ENCODE measurements at places on chromosomes 2 and 18. TPM values are rescaled to one million over a fixed set of nuclear protein-coding genes. Genes with fewer than 3 reads are reported as not detected.

Gene GALNT3
- total RNA-seq, result 2.2 TPM

Gene REG1B
- not detected for total RNA-seq

Gene PROKR1
- total RNA-seq, result not detected

Gene MROH2A
- not detected for total RNA-seq

Gene EDAR
- total RNA-seq, result not detected

Gene DHRS9
- total RNA-seq, result 0.11 TPM

Gene SERPINB10
- 1.7 TPM for total RNA-seq

Gene FBLN7
- total RNA-seq, result not detected

DNA sequence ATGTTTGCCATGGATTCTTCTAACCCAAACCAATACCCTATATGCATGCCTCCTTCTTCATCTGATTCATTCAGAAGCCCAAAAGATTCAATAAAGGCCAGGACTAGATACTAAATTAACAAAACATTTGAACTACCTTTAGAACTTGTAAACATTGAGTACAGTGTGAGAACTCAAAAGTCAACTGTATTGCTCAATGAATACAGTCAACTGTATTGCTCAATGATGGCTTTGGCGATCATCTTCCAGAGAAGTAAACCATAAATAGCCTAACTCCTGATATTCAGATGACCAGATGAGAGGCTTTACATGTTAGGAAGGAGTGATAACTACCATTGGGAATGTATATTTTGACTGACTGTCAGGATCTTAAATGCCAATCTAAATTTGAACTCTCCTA, 206.5 kb upstream of the ITGA4 start:
- no peak overlapping the region for H3K4me3 ChIP-seq
- H3K27ac ChIP-seq, result no peak overlapping the region
- no peak for DNase-seq
- no peaks in the 10 kb centered on the region for H3K4me1 ChIP-seq

DNA sequence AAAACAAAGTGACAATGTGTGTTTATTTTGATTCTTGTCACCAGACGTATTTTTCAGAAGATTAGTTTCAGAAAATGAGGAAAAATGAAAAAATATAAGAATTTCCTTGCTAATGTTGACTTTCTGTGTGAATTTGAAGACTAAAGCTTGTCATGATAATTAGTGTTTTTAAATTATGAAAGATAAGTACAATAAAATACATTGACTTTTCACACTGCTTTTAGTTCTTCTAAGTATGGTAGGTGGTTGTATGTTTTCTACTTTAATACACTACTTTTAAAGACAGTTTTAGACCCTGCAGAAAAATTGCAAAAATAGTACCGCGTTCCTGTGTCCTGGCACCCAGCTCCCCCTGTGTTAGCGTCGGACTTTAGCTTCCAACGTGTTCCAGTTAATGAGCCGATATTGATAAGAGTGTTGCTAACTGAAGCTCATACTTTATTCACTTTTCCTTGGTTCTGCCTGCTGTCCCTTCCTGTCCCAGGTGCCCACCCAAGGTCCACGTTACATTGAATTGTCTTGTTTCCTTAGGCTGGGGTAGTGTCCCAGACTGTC, 695 bp downstream of the RBFA start:
- peaks cover 11% of the 10 kb centered on the region for H3K4me1 ChIP-seq
- peak overlapping the region; percentile 68 for H3K4me3 ChIP-seq

DNA sequence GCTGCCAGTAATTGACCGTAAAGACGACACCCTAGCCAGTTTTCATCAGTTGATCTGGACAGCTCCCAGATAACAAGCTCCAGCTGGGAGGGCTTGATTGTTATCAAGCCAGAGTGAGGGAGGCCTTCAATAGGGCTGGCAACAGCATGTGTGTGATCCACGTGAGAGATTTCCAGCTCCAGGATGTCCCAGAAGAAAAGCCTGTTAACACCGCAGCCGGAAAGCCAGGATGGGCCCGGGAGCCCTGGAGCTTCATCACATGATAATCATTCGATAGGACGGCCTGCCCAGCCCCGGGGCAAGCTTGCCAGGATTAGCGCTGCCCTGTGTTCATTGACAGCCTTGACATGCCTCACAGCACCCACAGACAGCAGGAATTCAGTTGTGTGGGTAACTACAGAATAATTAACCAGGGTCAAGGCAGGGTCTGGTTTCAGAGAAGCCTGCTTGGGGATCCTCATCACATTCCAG, 182.5 kb downstream of the C1D start:
- DNase-seq, result no peak
- peak overlapping the region; percentile 25 for H3K27ac ChIP-seq
- H3K4me3 ChIP-seq, result no peak overlapping the region
- H3K27me3 ChIP-seq, result no peaks in the 10 kb centered on the region
- no peaks in the 10 kb centered on the region for H3K36me3 ChIP-seq

DNA sequence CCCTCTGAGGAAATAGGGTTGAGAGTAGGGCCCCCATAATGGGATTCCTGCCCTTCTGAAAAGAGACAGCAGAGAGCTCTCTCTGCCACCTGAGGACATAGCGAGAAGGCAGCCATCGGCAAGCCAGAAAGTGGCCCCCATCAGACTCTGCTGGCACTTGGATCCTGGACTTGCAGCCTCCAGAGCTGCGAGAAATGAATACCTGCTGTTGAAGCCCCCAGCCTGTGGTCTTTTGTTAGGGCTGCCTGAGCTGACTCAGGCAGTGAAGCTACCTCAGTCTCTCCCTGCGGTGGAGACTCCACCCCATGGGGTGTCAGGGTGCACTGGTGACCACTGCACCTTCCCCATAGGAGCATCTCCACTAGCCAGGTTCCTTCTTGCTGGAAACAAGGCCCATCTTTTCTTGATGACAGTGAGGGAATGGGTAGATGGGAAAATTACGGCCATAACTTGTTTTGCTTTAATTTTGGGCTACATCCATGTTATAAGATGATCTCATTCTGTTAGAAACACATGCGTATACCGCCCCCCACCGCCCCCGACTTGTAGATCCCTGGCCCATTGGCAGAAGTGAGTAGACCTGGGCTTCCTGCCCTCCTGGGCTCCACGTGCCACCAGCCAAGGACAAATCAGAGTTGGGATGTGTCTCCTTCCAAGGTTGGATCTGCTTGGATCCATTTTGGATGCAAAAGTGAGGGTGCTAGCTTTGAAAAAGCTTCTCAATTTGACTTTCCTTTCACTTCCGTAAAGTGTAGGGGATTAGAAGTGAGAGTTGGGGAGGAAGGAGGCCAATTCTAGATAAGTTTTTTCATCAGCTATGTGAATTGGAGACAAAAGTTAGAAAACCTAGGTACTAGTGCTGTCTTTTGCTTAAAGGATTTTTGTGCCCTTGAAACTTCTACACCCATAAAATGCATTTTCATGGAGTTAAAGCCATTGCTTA, 42.9 kb downstream of the NCK2 start:
- H3K27me3 ChIP-seq, result no peaks in the 10 kb centered on the region
- peaks cover 22% of the 10 kb centered on the region for H3K4me1 ChIP-seq
- no peak overlapping the region for H3K4me3 ChIP-seq

DNA sequence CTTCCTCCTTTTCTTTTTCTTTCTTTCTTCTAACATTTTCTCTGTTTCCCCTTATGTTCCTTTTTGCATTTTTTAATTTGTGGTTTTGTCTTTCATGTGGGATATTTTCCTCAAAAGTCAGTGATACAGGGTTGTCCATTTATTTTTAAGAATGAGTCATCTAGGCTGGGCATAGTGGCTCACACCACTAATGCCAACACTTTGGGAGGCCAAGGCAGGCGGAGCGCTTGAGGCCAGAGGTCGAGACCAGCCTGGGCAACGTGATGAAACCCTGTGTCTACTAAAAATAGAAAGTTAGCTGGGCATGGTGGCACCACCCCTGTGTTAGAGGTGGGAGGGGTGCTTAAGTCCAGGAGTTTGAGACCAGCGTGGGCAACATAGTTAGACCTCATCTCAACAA, 35.8 kb downstream of the KATNAL2 start:
- no peak for DNase-seq
- H3K4me1 ChIP-seq, result no peaks in the 10 kb centered on the region
- H3K27me3 ChIP-seq, result no peaks in the 10 kb centered on the region
- no peak overlapping the region for H3K4me3 ChIP-seq
- no peak overlapping the region for H3K27ac ChIP-seq
- H3K36me3 ChIP-seq, result no peaks in the 10 kb centered on the region

GRCh38 chr18:45324495-45325113, 290.7 kb upstream of the SLC14A2 start:
- H3K4me3 ChIP-seq, result no peak overlapping the region
- H3K27me3 ChIP-seq, result peaks cover 3% of the 10 kb centered on the region
- no peak overlapping the region for H3K27ac ChIP-seq

GRCh38 chr2:62939735-62940491, 110.7 kb upstream of the OTX1 start:
- H3K4me1 ChIP-seq, result no peaks in the 10 kb centered on the region
- H3K27ac ChIP-seq, result no peak overlapping the region
- H3K4me3 ChIP-seq, result no peak overlapping the region
